ENCODE measurements at places on chromosomes 3 and 15.

- DNase-seq = no peak
Measured at GRCh38 chr3:197454014-197454413, 101.8 kb downstream of the BDH1 start.

- DNase-seq = no peak
Measured at GRCh38 chr3:36295296-36295695, 85.0 kb upstream of the STAC start.

- no peak for DNase-seq
Measured at GRCh38 chr15:62663547-62663946, 379.0 kb upstream of the TPM1 start.

GRCh38 chr3:171851660-171852058 is 8.5 kb downstream of the TMEM212 start:
- DNase-seq = no peak

GRCh38 chr3:113247675-113248458 is 36.5 kb downstream of the BOC start:
- no peak for DNase-seq

DNA sequence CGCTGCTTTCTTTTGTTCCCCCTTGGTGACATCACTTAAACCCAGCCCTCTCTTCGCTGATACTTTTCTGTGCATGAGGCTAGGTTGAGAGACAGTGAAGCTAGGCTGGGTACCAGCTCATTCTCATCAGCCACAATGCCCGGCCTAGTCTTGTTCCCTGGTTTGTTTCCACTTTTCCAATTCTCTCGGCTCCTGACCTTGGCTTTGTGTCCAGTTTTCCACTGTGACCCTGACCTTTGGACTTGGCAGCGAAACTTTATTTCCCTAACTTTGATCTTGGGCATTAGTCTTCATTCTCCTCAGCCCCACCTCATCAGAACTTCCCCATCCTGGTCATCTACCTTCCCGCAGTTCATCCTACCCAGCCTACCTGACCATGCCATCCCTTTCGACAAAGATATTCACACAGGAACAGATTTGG is 908 bp upstream of the ADPGK start:
- no peak for DNase-seq

GRCh38 chr3:160633361-160634083 is 43.4 kb upstream of the ARL14 start:
- DNase-seq = no peak

DNA sequence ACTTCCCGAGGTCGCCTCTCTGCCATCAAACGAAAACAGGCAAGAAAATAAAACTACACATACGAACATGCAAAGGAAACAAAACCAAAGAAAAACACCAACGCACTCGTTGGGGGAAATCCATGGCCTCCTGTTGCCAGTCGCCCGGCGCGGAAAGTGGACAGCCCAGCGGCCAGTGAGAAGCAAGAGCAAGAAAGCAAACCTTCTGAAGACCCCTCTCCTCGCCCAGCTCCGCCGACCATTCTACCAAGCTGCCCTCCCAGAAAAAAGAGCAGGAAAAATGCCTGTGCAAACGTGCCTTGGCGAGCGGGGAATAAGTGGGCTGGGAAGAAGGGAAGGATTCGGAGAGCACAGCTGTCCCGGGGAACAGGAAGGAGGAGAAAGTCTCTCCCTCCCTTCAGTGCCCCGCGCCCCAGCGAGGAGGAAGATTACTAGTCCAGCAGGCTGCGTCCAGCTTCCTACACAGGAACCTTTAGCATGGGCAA is 802 bp upstream of the NECTIN3 start:
- DNase-seq = no peak

DNA sequence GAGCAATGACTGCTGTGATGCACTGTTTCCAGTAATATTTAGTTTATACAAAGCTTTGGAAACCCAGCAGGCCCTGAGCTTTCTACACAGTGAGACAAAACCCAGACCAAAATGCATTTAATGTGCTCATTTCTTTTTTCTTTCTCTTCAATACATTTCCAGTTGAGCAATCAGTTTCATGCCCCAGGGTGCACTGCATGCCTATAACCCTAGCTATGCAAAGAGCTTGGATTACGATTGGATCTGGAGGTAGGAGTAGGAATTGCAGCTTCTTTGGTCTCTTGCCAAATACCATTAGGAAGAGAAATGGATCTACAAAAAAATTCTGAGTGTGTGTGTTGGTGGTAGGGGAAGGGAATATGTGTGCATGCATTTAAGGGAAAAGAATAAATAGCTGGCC is 1001.4 kb downstream of the SQOR start:
- no peak for DNase-seq

DNA sequence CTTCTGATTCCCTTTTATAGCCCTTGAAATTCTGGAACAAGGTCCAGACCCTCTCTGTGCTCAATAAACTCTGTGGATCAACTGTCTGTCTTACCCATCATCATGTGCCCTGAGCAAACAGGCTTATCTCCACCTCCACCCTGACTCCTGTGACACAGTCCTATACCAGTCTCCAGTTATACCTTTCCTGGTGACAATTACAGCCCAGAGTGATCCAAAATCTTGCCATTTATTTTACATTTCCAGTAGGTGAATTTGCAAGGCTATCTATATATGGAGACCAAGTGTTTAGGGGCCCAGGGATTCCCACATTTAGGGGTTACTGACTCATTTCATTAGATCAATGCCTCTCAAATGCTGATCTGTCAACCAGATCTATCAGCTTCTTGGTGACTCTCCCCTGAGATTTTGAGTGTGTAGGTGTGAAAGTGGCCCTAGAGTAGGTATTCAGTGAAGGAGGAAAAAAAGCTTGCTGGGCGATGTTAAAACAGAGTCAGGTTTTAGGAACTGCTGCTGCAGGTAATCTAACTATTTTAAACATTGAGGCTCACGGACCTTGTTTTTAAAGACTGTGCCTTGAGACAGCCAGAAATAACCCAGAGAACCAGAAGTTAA is 229.6 kb upstream of the WNT5A start:
- no peak for DNase-seq

DNA sequence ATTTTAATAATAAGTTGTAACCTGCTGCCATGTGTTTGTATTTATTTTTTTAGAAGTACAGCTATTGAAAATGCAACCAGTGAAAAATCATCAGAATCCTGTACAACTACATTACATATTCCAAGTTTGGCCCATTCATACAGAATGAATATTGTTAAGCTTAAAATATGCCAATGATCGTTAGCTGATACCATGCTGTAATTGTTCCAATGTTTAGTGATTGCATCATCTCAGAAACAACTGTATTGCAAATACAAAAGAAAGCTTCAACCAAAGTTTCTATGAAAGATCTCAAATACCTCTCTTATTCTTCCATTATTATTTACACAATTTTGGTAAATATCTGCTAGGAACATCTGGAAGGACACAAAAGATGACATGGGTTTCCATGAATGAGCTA is 51.6 kb upstream of the ALCAM start:
- no peak for DNase-seq

- DNase-seq = no peak
Measured at GRCh38 chr3:32835961-32836360, 18.2 kb downstream of the TRIM71 start.

DNA sequence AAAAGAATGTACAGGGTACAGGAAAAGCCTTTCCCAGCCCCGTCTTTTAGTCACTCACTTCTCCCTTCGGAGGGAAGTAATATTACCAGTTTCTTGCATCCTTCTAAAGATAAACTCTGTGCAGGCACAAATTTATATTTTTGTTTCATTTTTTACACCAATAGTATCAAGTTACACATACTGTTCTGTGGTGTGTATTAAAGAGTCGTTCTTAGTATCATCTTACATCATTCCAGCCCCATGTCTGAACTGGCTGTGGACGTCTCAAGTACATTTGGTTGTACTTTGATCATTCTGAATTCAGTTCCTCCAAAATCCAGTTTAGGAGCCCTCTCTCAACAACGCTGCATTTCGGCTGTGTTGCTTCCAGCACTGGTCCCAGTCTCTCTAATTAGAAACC is 68.7 kb downstream of the LMLN start:
- no peak for DNase-seq

DNA sequence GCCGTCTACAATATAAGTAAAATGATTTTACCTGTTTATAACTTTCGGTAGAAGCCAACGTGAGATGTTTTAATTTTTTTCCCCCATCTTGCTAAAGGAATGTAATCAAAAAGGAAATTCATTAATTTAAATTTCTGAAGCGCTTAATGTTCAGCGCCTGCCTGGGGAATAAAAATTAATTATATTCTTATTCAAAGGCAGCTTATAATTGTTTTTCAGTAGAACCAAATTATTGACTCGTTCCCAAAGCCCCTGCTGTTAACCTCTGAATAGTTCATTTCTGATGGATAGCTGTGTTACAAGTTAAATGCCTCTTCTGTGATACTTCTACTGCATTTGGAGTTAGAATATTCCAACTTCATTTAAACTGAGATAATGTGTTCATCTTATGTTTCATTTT is 51.6 kb downstream of the ARMC8 start:
- no peak for DNase-seq

GRCh38 chr3:194042927-194043326 is 93.0 kb upstream of the HES1 start:
- DNase-seq = no peak

DNA sequence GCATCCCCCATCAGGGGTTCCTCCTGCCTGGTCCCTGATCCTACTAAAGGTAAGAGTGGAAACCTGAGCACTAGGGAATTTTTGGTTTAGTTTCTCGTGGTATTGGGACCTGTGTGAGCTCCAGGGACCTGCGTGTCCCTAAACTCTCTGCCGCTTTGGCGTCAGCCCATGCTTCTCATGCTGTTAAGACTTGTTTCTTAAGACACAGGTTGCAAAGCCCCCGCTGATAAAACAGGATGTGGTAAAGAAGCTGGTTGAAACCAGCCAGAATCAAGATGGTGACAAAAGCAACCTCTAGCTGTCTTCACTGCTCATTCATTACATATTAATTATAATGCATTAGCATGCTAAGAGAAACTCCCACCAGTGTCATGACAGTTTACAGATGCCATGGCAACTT is 64.6 kb downstream of the LYZL4 start:
- DNase-seq = no peak

Measured in NCI-H187 (cell line).